ENCODE measurements at places on chromosomes 12 and 14.

GRCh38 chr12:7131502-7131866 is 1.3 kb downstream of the CLSTN3 start:
- DNase-seq: no peak

DNA sequence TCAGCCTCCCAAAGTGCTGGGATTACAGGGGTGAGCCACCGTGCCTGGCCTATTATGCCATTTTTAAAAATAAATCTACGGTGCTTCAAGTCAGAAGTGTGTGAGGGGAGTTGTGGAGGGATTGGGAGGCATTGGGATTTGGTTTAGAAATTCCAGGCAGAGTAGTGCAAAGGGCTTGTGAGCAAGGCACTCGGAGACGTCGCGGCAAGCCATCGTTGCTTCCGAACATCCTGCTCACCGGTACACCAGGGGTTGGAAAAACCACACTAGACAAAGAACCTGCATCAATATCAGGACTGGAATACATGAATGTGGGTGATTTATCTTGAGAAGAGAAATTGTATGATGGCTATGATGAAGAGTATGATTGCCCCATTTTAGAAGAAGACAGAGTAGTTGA is 227.0 kb downstream of the ALG10 start:
- DNase-seq: no peak

DNA sequence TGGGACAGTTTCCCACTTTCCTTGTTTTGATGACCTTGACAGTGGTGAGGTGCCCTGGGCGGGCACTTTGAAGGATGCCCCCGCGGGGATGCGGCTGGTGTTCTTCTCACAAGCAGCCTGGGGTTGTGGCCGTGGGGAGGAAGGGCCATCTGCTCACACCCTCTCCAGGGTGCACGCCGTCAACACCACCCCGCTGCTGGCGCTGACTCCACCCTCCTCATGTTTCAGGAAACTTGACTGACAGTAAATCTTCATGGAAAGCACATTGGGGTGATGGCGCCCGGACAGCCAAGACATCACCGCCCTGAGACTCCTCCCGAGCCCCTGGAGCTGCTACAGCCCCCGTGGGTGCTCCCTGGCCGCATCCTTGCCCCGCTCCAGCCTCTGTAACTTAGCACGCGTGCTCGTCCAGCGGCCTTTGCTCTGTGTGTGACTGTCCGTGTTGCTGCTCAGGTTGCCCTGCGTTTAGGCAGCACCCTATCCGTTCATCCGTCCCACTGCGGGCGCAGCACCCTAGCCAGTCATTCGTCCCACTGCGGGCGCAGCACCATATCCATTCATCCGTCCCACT is 150.2 kb upstream of the C14orf180 start:
- no peak for DNase-seq

- DNase-seq: no peak
Observed at GRCh38 chr12:5096241-5096924, 52.7 kb downstream of the KCNA5 start.

GRCh38 chr14:87805315-87805723 is 187.7 kb downstream of the GALC start:
- DNase-seq: no peak

DNA sequence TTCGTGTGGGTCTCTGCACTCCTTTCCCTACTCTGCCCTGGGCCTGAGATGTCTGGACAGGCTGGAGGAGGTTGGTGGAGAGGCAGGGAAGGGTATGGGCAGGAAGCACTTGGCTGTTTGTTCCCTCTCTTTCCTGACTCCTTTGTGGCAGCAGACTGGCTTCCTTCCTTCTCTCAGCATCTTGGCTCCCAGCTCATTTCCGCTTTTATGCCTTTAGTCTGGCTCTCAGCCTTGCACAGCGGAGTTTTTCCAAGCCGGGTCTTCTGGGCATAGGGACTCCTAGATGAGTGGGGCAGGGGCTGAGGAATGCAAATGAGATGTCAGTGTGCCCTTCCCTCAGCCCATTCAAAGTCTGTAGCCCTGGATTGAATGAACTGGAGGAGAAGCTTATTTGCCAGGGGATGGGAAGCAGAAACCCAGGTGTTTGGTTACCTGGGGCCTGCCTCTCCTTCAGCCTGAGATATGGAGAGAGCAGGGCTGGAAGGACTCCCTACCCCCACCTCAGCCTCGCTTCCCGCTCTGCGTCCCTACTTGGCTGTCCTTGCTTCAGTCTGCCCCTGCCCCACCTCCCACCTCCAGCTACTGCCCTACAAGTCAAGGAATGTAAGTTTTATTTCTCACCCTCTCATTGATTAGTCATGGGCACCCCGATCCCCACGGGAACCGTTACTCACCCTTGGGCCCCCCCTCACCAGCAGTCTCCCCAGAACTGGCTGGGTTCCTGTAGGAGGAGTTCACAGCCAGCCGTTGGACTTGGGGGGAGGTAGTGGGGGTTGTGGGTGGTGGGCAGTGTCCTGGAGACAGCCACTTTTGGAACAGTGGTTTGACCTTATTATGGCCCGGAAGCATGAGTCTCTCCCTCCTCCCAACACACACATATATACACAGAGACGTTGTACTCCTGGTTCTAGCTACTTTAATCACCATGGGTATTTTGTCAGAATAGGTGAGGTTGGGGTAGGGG is 9.3 kb upstream of the ITGA5 start:
- no peak for DNase-seq

DNA sequence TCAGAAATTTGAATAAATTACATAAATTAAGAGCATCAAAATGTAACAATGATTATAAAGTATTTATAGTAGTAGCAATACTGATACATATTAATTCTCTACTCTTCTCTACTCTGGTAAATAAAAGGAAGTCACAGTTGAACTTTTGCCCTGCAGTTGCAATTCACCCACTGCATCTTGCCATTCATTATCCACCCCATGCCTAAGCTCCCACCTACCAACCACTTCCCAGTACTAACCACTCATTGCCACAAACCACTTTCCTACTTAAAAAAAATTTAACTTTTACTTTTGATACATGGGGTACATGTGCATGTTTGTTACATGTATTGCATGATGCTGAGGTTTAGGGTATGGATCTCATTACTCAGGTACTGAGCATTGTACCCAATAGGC is 174.0 kb downstream of the RASSF9 start:
- no peak for DNase-seq

GRCh38 chr14:81927070-81927469 is 393.4 kb upstream of the SEL1L start:
- DNase-seq: no peak

GRCh38 chr14:74604157-74604556 is 7.9 kb downstream of the LTBP2 start:
- no peak for DNase-seq

GRCh38 chr12:50842637-50843493 is at the start of gene TMPRSS12:
Gene TMPRSS12 (plus strand): TSS chr12:50842926. CDS start chr12:50842965, 39 bp downstream.
- DNase-seq: no peak

- no peak for DNase-seq
Observed at GRCh38 chr14:68639000-68639757, 153.7 kb downstream of the ZFP36L1 start.

DNA sequence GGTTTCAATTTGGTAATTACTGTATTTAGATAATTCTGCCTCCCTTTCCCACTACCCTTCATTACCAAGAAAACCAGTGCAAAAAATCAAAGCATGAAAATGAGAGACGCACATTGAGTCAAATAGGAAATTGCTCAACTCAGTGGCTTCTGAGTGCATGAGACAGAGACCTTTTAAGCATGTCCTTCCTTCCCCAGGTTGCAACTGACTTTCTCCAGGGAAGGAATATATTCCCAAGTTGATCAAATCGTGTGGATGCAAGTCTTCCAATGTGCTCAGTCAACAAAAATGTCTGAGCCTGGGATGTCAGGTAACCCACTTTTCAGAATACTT is 12.9 kb downstream of the BMP4 start:
- DNase-seq: no peak

DNA sequence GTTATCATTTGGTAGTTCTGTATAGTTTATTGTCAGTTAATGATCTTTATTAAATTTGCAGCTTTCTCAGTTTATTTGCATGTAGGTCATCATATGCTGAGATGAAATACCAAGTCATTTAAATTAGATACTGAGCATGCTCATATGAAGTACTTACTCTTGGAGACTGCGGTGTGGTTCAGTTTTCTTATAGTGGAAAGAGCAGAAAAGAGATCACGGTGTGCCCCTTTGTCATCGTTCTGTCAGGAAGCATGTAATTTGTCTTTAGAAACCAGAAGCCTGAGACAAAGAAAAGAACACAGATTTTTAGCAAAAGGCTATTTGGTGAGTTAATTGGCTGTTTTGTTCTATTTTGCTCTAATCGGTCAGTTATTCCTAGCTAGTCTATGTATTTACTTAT is 75.6 kb downstream of the PLEKHA5 start:
- DNase-seq: no peak

- DNase-seq: no peak
Observed at GRCh38 chr12:105330283-105330930, at the start of gene C12orf75. Gene C12orf75 (plus strand): TSS chr12:105330691. CDS start chr12:105330892, 201 bp downstream.

DNA sequence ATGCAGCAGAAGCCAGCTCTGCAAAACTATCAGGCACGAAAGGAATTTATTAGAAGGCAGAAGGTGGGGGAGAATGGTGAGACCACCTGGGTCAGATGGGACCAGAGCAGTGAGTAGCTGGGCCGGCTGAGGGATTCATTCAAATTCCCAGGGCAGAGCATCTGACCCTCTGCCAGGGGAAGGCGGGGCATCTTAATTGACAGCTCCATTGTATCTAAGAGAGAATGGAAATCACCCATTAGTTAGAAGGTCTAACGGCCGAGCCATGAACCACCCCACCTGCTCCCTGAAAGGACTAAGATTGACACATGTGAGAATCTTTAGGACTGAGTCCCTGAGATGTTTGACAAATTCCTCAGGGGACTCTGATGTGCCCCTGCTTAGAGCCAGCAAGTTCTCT is 83.7 kb downstream of the PHETA1 start:
- no peak for DNase-seq

DNA sequence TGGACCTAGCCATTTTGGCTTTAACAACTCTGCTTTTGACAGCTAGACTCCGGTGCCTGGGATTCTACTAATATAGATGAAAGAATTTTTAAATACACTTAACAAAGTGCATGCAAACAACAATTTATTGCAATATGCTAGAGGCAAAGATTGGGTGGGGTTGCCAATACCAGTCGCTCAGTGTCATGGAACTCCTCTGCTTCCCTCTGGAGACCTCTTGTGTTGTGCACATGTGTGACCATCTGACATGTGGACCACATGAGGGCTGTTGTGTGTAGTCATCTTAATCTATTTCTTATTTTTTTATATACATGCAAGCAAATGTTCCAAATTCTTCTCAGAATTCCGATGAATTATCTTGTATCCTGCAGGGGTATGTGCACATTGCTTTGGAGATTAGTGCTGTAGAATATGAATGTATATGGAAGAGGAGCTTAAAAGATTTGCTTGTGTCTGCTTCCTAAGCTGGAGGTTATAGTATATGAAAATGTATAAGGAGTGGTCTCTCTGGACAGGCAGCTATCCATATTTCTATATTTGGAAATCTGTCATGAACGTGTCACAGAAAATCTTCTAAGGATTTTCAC is 24.2 kb upstream of the STXBP6 start:
- DNase-seq: no peak

DNA sequence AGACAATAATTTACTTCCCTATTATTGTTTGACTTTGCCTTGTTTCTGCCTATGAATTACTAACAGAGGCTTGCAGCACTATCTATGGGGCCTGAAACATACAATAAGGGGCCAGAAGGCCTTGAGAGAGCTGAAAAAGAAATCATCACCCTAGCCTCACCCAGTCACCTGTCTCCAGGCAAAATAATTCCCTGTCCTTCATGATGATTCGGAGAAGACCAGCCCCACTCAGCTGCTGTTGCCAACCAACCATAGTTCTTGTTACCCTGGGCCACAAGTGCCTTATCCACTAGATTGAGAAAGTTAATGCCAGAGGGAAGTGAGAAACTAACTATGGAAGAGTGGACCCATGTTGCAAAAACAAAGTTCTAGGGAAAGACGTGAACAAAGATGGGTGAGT is 97.1 kb downstream of the ARF6 start:
- DNase-seq: no peak

DNA sequence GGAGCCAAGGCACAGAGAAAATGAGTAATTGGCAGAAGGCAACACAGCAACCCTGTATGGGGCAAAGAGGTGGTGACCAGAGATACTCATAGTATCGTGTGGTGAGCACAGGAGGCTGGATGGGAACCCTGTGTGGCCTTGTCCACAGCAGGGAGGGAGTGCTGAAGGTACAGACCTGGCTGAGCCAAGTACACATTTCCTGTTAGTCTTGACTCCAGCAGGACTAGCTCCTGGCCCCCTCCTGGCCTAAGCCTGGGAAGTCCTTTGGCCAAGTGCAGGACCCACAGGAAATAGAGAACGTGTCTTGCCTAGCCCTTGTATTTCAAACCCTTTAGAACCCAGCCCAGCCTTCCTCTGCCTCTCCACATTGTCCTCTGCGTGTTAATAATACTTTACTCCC is 289.8 kb upstream of the PWP1 start:
- no peak for DNase-seq

DNA sequence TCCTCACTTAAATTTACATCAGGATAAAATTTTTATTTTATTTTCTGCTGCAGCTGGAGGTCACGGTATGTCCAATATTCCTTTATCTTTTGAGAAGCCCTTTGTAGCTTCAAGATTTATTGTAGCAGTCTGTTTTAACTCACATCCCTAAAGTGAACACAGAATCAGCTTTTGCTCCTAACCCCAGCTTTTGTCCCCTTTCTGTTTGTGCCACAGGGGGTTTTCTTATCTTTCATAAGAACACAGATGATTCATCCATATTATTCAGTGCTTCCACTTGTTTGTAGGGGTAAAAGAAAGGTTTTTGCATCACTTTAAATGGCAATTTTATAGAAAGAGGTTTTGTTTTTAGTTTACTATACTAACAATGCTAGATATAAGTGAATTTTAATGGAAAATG is 21.8 kb upstream of the PIK3C2G start:
- DNase-seq: no peak

DNA sequence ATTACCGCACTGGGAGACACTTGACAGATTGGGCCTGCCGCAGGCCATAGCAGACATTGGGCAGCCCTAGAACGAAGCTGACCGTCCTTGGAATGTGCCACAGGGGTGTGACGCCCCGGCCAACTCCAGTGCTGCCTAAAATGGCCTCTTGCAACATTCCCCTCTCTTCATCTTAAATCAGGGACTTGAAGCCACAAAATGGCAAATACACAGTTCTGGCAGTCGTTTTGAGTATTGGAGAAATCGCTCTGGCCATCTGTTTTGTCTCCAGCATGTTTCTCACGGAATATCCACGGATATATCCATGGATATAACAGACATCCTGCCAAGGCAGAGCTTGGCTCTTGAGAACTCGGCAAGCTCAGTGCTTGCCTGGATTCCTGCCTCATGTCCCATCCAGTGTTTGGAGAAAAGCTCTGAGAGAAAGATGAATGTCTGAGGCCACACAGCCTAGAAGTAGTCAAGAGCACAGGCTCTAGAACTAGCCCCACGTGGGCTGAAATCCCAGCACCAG is 158.4 kb downstream of the CHST11 start:
- DNase-seq: no peak

- DNase-seq: no peak
Observed at GRCh38 chr14:52992236-52992870, 41.5 kb upstream of the FERMT2 start.

GRCh38 chr14:104394409-104394851 is 185.1 kb upstream of the C14orf180 start:
- no peak for DNase-seq

GRCh38 chr14:56333359-56334292 is 215.4 kb downstream of the PELI2 start:
- no peak for DNase-seq
